ENCODE measurements at places on chromosomes 5 and 9.

DNA sequence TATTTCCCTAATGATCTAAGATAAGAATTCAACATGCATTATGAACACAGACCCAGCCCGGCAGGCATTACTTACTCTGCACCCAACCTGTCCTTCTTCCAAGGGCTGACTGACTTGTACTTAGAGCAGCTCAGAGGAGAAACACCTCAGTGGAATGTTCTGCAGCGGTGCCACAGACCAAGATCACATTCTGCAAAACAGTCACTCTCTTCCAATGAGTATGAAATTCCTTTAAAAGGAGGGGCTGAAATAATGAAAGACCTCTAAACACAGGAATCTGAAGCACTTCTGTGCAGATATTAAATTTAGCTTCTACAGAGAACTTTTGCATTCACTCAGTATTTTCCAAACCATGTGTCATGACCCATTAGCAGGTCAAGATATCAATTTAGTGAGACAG is 172.9 kb downstream of the ZDHHC21 start:
- ATAC-seq = no peak

GRCh38 chr9:104992659-104993058 is 64.7 kb upstream of the ABCA1 start:
- ATAC-seq = no peak

DNA sequence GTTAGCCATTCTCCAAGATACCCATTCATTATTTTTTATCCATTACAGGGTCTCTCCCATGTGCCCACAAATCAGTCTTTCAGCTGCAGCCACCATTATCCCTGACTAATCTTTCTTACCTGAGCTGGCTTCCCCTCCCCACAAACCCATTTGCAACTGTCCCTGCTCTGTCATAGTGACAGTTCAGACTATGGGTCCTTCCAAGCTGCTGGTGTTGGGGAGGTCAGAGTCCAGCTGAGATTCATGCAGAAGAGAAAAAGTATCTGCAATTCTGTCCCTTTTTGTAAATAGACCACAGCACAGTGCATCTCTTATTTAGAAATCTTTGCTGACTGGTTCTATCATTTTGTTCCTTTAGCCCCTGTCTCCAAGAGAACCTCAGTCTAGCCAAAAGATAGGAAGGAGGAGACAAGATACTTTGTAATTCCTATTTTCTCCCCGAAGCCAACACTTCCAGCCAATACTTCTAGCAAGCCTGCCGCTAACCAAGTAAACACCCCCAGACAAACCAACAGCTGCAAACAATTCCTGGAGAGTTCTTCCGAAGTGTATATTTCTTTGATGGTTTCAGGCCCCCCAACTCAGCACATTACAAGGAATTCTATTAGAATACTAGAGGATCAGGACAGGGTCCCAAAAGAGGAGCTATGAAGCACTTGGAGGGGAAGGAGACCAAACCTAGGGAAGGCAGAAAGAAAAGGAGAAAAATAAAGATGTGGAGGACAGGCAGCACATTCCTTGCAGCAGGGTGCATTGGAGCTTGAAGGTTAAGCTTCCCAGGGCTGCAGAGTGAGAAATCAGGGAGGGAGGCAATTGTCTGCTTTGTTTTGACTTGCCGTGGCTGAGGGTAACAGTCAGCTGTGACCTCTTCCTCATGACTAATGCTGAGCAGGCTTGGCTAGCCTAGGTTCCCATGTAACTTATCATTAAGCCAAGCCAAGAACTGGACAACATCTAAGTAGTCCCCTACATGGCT is 148.5 kb downstream of the SGCD start:
- ATAC-seq = peak; percentile 83

DNA sequence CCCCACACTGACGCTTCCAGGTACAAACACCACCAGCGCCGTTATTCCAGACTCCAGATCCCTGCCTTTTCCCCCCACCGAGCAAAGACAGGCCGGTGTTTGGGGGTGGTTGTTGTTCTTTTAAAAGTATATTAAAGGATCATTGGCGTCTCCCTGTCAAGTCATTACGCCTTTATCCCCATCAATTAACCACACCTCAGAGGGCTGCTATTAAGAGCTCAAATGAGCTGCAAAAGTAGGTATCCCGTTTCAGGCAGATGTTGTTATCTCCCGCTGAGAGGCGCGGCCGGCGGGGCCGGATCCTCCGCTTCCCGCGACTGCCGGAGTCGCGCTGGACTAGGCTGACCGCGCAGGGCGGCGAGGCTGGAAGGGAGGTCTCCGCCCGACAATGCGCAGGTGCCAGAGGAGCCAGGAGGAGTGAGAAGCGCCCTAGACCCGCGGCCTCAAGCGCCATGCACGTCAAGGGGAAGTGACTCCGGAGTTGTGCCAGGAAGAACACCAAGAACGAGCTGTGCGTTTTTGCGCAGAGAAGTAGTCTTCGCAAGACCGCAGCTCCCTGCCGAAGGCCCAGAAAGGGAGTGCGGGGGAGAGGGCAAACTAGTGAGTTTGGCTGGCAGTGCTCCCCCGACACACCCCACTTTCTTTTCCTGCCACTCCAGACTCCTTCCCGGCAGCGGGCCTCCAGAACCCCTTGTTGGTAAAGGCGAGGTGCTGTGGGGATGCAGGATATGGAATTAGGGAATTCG is 8.2 kb downstream of the NR2F1-AS1 start:
- peak; percentile 8 for ATAC-seq

- no peak for ATAC-seq
These were observed 100.0 kb downstream of the SH3TC2 start for GRCh38 chr5:148962761-148963324.

DNA sequence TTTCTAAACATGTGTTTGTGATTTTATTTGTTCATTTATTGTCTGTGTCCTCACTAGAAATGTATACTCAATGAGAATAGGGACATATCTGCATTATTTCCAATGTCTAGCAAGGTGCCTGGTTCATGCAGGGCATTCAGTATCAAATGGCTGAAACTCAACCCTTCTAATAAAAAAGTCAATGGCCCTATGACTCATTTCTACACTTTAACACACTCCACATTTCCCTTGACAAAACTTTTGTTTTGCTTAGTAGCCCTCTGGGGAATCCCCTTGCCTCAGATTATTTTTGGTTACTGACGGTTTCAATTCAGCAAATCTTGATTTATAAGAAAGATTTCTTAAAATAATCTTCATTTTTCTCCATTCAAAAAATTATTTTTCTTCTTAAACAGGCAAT is 206.0 kb upstream of the DMRTA1 start:
- no peak for ATAC-seq

- ATAC-seq = no peak
These were observed 104.0 kb upstream of the ALDH1B1 start for GRCh38 chr9:38288502-38288901.

DNA sequence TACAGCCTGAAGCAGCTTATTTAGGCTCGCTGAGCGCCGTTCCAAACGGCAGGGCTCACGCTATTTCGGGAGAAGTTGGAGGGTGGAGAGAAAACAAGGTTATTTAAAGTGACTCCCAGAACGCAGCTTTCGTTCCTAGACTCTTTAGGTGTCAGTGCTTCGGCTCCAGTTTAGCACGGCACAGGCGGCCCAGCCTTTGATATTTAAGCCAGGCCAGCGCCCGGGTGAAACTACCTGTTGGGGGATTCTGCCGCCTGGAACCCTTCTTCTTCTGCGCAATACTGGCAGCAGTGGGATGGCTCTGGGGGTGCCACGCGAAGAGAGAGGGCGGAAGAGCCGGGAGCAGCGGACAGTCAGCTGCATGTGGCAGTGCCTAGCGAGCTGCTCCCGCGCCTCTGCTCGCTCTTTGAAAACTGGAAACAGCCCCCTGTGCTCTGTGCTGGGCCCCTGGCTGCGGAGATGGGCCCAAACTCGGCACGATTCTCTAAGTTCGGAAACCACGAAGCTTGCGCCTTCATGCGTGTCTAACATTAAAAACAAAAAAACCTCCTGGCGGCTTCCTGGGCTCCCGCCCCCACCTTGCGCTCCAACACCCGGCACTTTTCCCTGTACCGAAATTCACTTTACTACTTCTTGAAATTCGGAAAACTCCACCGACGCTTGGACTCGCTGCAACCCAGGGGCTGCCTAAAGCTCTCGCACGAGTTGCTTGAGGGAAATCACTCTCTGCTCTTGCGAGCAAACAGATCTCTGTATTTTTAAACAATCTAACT is 34.6 kb upstream of the NFIB start:
- ATAC-seq = no peak

- ATAC-seq = no peak
These were observed 6.1 kb upstream of the RASGEF1C start for GRCh38 chr5:180214870-180215770.

GRCh38 chr9:1462626-1463308 is 412.6 kb downstream of the DMRT2 start:
- no peak for ATAC-seq

DNA sequence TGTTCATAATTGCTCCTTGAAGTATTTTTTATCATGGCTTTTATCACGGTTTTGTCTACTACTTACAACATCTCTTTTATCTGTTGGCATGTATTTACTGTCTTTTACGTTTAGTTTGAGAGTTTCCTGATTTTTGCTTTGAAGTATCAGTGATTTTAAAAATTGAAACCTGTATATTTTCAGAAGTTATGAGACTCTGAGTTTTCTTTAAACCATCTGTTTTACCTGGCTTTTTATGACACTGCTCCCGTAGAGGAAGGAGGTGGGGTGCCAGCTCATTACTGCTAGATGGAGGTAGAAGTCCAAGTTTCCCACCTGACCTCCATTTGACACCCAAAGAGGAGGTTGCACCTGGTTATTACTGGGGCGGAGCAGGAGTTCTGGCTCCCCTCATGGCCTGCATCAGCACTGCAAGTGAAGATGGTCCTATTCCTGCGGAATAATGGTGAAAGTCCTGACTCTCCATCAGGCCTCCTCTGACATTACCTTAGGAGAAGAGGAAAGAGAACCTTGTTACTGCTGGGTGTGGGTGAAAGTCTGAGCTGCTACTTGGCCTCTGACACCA is 10.0 kb upstream of the ZNF131 start:
- no peak for ATAC-seq

- no peak for ATAC-seq
These were observed 6.9 kb downstream of the ABHD17B start for GRCh38 chr9:71904076-71904475.

GRCh38 chr5:53327811-53328334 is 152.6 kb upstream of the FST start:
- ATAC-seq = no peak

GRCh38 chr9:127923771-127924170 is 6.8 kb downstream of the PIP5KL1 start:
- ATAC-seq = no peak

DNA sequence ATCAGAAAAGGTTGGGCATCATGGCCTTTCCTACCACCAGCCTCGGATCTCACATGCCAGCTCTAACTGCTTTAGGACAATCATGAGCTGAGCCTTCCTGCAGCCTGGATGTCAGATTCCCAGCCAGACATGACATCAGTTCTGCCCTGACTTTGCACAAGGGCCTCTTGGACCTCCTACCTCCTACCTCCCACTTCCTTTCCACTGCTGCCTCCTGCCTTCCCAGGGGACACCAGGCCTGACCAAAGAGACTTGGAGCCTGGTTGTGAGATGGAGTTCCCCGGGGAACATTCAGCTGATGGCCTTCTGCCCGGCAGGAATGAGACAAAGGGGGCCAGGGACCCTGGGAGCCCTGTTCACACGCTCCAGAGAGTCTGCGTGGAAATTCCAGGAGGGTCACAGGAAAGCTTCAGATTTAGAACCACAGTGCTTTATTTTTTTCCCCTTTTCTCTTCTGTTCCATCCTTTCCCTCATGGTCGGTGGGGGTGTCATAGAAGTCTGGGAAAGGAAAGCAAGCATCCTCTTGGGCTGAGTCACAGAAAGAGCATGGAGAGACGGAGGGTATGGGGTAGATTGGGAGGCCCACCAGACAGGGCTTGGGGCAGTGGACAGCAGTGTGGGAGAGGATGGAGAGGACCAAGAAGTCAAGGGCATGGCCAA is 35.4 kb upstream of the IL17B start:
- peak; percentile 21 for ATAC-seq

DNA sequence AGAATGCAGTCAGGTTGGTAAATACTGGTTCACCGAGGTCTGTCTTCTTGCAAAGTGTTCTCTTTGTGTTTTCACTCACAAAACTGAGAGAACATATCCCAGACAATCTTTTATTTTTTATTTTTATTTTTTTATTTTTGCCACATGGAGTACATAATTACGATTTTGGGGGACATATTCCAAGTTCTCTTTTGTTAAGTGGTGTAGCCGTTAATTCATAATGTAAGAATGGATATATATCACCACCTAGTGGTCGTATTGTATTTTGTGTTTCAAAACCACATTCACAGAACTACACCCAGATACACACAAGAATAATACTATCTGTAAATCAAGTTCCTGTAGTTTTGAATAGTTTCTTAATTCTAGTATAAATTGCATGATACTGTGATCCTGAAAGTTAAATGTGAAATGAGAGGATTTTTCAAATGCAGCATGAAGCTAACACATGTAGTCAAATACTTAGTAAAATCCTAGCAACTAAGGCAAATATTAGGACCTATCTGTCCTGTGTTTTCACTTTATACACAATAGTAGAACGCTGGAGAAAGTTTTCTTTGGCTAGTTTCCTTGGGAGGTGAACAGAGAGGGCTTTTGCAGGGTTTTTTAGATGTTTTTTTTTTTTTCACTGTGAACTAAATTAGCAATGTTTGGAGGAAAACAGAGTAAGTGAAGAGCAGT is 92.7 kb downstream of the VCAN start:
- no peak for ATAC-seq

- no peak for ATAC-seq
These were observed 82.3 kb upstream of the EPB41L4B start for GRCh38 chr9:109403116-109403515.

- no peak for ATAC-seq
These were observed 236.9 kb downstream of the PDE4D start for GRCh38 chr5:59656351-59657254.

DNA sequence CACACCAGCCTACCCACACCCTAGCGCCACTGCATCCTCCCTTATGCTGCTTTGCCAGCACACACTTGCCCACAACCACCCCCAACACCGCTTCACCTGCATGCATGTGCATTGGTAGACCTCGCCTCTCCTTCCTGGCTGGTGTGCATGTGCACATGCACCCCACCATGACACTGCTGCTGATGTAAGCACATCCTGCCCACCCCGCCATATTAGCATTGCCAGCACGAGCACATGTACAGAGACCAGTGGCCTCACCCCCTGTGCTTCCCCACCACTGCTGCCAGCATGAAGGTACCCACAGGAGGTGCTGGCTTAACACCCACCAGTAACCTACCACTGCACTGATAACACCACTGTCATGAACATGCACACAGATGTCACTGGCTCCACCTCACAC is 218.2 kb downstream of the SLCO4C1 start:
- ATAC-seq = no peak

DNA sequence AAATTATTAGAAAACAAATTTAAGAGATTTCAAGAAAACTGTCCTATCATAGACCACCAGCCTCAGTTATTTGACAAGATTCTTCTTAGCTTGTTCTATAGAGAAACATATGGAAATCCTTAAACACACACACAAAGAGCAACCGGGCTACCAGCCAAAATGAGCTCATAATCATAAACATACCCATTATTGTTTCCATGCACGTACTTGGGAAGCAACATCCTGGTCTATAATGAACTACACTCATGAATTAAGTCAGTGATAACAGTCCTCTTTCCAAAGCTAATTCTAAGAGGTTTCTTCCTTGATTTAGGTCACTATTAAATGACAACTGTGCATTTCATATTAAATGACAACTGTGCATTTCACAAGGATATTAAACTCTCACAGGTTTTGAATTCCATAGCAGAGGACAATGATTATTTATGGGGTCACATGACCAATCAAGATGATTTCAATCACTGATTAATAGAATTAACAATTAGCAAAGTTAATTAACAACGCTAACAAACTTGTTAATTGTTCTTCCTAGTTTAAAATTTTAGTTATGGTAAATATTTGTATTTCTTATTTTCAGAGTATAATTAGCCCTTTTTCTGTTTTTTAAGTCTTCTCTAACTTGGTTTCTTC is 77.0 kb downstream of the OXCT1 start:
- no peak for ATAC-seq
